ENCODE measurements at places on chromosomes 5 and 9.
A peak's percentile ranks its signal among the peaks of the same experiment; 100 is the strongest.

DNA sequence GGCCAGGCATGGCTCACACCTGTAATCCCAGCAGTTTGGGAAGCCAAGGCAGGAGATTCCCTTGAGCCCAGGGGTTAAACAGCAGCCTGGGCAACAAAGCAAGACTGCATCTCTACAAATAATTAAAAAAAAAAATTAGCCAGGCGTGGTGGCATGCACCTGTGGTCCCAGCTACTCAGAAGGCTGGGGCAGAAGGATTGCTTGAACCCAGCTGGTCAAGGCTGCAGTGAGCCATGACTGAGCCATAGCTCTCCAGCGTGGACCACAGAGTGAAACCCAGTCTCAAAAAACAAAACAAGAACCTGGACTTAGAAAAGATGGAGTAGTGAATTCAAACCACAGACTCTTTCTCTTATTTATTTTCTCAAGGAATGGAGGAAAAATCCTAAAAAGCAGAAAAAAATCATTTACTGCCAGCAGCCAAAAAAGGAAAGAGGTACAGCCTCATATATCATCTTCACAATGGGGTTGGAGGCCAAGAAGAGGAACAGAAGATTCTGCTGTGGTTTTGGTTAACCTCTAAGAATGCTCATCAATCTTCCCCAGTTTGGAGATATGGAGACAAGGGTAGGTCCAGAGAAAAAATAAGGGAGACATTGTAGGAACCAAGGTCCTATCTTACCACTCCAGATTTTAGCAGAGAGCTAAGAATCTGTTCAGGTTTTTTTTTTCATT is 40.0 kb upstream of the MYO10 start:
- peak; percentile 69 for DNase-seq

DNA sequence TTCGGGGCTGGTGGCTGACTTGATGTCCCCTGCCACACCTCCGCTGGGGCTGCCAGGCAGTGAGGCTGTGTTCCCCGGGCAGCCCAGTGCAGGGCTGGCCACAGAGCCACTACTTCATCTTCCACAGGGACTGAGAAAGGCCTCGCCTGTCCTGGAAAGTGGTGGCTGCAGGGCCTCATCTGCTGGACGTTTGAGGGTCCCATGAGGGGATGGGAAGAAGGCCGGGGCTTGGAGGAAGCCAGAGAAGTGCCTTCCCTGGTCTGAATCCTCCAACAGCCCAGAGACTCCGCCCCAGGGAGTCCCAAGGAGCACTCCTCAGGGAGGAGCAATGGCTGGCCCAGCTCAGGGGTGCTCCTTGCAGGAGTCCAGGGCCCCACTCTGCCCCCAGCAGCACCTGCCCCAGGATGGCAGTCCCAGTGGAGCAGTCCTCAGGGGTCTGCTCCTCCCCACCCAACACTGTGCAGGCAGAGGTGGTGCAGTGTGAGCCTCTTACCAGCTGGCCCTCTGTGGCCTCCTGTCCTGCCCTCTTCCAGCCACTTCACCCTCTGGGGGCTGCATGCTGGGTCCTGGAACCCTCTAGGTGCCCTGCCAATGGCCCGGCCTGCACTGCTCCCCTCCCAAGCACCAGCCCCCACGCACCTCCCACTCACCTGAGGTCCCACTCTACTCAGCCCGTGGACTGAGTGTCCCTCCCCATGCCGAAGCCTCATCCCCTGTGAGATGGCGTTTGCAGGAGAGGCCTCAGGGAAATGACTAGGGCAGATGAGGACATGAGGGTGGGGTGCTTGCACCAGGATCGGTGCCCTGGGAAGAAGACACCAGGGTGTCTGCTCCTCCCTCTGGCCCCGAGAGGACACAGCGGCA is 47.3 kb upstream of the COL5A1 start:
- no peak for DNase-seq

- no peak for DNase-seq
Observed at GRCh38 chr5:178389026-178389729, 156.6 kb upstream of the PHYKPL start.

GRCh38 chr9:137515338-137515724 is 34.9 kb downstream of the PNPLA7 start:
- DNase-seq: no peak

DNA sequence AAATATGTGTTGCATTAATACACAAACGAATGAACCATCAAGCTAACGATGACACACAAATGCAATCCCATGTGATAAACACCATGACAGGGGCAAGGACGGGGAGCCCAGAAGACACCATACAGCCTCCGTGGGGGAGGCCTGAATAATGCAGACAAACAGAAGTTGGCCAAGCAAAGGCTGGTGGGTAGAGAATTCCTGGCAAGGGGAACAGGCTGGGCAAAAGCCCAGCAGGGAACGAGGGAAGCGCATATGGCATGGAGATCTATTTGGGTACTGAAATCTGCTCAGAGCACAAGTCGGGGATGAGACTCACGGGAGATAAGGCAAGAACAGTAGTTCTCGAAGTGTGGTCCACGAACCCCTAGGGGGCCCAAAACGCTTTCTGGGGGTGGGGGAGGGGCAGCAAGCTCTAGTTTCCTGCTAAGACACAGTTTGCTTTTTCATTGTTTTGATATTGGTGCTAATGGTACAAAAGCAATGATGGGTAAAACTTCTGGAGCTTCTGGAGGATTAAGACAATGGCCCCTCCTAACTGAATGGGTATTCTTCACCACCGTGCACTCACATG is 42.9 kb upstream of the FBXW11 start:
- no peak for DNase-seq

GRCh38 chr5:171291371-171291770 is 17.7 kb upstream of the TLX3 start:
- DNase-seq: no peak

DNA sequence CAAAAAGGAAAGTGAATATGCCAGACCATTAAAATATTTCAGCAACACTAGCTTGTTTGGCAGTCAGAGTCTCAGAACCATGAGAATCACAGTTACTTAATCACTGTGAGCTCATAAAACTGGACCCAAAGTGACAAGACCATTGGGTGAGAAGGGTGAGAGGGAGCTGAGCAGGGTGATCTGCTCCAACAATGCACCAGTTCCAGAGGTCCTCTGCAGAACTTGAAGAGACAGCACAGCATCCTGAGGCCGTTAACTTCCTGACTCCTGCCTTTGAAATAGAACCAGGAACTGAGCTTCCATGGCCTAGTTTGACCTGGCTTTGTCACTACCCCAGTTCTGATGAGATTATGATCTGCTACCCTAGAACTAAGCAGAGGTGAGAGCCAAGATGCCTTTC is 57.4 kb downstream of the NFIB start:
- DNase-seq: no peak

DNA sequence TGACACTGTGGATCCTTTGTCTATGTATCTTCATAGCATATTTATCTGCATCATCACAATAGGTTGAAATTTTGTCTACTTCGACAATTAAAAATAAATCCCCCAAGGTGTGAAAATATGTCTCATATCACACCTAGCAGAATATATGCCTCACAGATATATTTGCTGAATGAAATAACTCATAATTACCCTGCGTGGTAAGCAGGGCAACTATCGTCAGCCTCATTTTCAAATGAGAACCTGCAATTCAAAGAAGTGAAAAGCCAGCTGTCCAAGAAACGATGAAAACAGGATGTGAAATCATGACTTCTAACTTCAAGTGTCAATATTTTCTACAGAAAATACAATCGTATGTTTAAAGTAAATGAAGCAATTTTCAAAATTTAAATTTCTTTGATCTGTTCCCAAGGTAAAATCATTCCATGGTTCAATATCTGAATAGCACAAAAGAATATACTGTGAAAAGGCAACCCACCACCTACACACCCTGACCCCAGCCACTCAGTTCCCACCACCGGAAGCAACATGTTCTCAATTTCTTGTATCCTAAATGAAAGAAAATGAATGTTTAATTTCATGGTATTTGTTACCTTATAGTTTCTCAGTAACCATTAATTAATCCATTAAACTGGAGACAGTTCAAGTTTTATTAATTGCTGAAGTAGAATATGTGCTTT is 57.1 kb downstream of the TBCA start:
- DNase-seq: no peak

- no peak for DNase-seq
Observed at GRCh38 chr9:94872083-94872833, 145.8 kb downstream of the AOPEP start.

DNA sequence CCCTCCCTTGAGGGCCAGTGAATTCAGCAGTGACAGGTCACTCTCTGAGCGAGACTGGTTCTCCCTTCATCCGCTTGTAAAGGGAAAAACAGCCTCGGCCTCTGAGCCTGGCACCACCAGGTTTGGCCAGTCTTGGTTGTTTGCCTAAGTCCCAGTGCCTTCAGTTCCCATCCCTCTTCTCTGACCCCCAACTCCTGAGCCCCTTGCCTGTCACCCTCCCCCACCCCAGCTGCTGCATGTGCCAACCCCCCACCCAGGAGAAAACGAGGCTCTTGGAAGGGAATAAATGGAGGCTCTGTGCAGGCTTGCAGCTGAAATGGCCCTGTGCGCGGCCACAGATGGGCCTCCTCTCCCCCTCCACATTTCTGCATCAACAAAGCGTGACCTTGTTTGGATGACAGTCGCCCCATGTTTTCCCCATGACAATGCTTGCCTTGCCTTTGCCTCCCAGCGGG is 3.1 kb downstream of the URM1 start:
- no peak for DNase-seq

DNA sequence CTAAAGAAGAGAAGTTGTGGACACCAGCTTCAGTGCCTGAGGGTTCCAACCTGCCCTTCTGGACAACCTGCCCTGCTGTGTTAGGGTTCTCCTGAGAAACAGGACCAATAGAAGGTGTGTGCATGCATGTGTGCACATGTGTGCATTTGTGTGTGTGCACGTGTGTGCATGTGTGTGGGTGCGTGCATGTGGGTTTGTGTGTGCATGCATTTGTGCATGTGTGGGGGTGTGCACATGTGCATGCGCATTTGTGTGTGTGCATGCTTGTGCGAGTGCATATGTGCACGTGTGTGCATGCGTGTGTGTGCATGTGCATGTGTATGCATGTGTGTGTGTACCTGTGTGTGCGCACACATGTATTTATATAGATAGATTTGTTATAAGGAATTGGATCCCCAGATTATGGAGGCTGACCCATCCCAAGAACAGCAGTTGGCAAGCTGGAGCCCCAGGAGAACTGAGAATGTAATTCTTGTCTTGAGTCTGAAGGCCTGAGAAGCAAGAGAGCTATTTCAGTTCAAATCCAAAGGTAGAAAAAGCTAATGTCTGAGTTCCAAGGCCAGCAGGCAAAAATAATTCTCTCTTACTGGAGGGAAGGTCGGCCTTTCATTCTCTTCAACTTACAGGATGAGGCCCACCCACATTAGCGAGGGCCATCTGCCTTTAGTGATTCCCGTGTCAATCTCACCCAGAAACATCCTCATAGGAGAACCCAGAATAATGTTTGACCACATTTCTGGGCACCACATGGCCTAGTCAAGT is 62.9 kb upstream of the SYNPO start:
- DNase-seq: no peak

- no peak for DNase-seq
Observed at GRCh38 chr5:147734894-147735293, 47.6 kb downstream of the JAKMIP2 start.

GRCh38 chr5:14872070-14872989 is 752 bp upstream of the ANKH start:
- DNase-seq: peak; percentile 47

DNA sequence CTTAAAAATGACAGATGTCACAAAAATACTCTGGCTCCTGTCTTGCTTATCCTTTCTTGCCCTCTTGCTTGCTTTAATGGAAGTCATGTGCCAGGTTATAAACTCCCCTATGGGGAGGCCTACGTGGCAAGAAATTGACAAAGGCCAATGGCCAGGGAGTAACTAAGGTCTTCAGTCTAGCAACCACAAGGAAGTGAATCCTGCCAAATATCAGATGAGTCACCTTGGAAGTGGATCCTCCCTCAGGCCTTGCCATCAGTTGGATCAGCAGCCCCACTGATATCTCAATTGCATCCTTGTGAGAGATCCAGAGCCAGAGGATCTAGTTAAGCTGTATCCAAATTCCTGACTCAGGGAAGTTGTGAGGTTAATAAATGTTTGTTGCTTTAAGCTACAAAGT is 82.8 kb downstream of the CAAP1 start:
- peak; percentile 53 for DNase-seq

Measured in fibroblast of skin of scalp (primary cell).